ENCODE measurements at places on chromosomes 1 and 21. TPM values are rescaled to one million over a fixed set of nuclear protein-coding genes. Genes with fewer than 3 reads are reported as not detected.

The KIRREL1 gene
- 200 TPM for polyA plus RNA-seq

DNA sequence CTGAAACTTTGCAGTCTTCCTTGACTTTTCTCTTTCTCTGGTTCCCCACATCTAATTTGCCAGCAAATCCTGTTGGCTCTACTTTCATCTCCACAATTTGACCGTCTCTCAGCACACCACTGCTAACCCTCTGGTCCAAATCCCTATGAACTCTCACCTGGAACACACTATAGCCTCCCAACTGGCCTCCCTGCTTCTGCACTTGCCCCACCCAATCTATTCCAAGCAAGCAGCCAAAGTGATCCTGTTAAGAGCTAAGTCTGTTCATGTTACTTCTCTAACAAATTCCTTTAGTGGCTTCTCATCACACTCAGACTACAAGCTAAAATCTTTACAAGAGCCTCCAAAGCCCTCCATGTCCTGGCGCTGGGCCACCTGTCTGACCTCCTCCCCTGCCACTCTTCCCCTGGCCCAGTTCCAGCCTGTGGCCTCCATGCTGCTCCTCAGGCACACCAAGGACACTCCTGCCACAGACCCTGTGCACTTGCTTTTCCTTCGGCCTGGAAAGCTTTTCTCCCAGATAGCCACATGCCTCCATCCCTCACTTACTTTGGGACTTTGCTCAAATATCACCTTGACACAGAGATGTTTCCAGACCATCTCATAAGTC lies 104.1 kb downstream of the DTL start:
- DNase-seq = no peak

DNA sequence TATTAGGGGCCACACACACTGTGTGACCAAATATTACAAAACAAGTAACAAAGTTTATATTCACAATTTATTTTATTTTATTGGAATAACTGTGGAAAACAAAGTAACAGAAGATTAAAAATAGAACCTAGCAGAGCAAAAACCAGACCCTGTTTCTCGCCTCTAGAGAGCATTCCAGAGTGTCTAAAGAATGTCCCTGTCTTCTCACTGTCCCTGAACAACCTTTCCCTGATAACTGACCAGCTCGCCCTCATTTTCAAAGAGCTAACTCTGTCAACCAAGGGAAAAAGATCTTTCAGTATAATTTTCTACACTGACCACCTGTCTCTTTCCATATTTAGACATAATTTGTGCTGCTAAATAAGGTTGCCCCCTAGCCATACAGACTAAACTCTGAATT lies 646.9 kb downstream of the USP25 start:
- no peak for DNase-seq

- DNase-seq = peak; percentile 74
These were observed 51.2 kb upstream of the LRP8 start for GRCh38 chr1:53378932-53379661.

DNA sequence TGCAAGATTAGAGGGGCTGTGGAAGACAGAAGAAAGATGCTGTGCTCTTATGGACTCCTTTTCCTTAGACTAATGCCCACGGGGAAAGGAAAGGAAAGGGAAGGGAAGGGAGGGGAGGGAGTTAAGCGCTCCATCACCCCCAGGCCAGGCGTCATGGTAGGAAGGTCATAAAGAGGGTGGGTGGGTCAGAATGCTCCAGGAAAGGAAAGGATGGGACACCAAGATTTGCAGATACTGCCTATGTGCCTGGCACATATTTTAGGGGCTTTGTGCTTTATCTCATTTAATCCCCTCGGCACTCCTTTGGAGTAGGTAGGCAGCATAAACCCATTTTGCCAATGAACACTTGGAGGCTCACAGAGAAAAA lies 41.4 kb downstream of the MAB21L3 start:
- no peak for DNase-seq

DNA sequence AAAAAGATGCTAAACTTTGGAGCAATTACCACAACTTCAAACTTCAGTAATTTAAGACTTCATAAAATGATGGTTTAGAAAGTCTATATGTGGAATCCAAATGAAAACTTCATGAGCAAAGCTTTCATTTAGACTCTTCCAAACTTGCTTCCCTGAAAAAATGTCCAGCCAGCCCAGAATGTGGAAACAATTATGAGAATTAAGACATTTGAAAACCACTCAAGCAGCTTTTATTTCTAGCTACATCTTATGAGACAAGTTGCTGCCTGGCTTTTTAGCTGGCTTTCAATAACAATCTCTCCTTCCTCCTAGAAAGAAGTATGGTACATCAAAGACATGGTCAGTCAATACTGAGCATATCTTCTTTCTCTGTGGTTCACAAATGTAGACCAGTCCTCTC lies 21.8 kb downstream of the LPAR3 start:
- DNase-seq = no peak

DNA sequence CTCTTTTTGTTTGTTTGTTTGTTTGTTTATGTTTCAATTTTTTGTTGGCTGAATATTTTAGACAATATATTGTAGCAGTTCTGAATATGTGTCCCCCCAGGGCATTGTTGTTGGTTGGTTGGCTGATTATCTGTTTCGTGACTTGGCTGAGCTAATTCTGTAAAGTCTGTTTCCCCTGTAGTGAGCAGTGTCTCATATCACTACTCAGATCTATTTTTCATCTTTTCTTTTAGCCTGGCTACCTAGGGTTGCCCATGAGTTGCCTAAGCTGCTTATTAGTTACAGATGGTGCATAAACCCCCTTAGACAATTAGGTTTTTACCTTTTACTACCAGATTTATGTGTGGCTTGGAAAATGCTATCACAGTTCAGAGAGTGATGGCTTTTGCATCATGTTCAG lies 32.3 kb downstream of the CFAP57 start:
- no peak for DNase-seq

Measured in renal pelvis (tissue), 12 donors.